ENCODE measurements at places on chromosomes 12 and 14.

DNA sequence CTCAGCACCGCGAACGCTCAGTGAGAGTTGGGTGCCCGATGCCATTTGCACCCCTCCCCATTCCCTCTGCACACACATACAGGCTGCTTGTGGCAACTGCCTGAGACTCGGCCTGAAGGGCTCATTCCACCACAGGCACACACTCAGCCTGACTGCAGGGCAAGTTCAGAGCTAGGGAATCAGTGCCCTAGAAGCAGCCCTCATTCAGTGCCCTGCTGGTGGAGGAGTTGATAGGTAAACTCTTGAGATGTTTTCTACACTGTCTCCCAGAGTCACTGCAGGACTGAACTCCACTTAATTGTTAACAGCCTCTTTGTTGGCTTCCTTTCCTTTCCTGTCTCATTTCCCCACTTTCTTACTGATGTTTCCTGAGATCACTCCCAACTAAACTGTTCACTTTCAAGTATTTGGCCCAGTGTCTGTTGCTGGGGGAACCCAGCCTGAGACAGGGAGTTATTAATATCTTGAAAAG is 16.9 kb downstream of the PPP1R36 start:
- no peak for DNase-seq

DNA sequence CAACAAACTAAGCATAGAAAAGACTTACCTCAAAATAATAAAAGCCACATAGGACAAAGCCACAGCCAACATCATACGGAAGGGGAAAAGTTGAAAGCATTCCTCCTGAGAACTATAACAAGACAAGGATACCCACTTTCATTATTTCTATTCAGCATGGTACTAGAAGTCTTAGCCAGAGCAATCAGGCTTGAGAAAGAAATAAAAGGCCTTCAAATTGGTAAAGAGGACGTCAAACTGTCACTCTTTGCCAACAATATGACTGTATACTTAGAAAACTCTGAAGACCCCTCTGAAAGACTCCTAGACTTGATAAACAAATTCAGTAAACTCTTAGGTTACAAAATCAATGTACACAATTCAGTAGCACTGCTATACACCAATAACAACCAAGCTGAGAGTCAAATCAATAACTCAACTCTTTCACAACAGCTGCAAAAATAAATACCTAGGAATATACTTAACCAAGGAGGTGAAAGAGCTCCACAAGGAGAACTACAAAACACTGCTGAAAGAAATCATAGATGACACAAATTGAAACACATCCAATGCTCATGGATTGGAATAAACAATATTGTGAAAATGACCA is 11.6 kb upstream of the CLEC1A start:
- DNase-seq: no peak

DNA sequence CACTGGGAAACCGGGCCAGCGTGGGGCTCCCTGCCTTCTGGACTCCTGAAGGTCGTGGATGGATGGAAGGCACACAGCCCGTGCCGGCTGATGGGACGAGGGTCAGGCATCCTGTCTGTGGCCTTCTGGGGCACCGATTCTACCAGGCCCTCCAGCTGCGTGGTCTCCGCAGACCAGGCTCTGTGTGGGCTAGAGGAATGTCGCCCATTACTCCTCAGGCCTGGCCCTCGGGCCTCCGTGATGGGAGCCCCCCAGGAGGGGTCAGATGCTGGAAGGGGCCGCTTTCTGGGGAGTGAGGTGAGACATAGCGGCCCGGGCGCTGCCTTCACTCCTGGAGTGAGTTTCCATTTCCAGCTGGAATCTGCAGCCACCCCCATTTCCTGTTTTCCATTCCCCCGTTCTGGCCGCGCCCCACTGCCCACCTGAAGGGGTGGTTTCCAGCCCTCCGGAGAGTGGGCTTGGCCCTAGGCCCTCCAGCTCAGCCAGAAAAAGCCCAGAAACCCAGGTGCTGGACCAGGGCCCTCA is 26.9 kb downstream of the HIP1R start:
- no peak for DNase-seq

DNA sequence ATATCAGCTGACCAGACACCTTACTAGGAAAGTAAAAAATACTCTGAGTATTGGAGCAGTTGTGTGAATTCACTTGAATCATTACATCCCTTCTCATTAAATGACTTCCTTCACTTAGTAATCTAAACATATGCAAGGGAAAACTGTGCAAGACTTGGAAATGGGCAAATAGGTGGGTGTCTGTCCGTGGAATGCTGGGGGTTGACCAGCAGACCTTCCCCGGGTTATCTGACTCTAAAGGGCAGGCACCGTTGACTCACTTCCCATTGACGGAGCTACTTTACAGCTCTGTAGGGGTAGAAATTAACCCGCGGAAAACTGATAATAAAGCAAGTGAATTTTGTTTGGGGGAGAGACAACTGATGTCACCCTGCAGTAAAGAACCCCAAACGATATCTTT is 199.3 kb downstream of the TTC7B start:
- DNase-seq: no peak

DNA sequence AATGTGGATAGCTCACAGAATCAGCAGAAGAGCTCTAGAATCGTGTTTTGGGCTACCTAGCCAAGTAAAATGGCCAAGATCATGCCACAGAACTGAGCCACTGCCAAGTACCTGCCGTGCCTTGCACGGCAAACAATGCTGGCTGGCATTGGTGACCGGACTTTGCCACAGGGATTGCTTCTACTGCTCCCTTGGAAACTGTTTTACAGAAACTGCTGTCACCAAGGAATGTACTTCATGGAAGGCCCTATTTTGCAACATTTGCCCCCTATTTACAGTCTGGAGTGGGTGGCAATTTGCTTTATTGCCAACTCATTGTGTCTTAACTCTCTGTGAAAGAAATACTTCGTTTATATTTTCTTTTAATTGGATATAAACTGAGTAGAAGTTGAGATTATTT is 49.0 kb downstream of the BORCS5 start:
- no peak for DNase-seq

DNA sequence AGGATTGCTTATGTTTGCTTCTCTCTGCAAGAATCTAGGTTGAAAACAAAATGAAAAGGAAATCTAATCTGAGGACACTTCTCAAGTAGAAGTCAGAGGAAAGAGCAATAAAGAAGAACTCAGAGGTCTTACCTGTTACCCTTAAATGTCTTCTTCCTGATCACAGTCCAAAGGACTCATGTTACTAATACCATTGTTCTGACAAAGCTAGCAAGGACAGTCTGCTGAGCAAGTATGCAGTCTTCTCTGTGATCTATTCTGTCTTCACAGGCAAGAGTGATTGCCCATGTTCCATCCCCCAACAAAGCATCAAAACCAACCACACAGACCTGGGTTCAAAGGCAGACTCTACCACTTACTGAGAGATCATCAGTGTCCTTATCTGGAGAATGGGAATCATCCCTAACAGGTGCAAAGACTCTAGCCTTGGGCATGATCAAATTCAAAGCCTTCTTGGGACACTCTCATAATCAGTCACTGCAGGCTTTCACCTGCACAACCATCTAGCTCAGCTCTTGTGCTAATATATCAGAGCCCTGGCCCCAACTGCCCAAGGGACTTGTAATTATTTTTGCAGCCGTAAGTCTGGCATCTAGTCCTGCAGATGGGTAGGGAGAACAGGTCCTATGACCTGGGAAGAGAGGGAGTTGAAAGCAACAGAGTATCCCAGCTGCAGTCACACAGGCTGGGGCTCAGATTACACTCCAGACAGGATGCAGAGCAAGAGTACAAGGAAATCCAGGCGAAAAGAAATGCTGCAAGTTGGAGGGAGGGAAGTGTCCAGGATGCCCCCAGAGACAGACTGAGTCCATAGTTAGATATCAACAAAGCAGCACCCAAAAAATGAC is 97.9 kb upstream of the NUDT4 start:
- no peak for DNase-seq

DNA sequence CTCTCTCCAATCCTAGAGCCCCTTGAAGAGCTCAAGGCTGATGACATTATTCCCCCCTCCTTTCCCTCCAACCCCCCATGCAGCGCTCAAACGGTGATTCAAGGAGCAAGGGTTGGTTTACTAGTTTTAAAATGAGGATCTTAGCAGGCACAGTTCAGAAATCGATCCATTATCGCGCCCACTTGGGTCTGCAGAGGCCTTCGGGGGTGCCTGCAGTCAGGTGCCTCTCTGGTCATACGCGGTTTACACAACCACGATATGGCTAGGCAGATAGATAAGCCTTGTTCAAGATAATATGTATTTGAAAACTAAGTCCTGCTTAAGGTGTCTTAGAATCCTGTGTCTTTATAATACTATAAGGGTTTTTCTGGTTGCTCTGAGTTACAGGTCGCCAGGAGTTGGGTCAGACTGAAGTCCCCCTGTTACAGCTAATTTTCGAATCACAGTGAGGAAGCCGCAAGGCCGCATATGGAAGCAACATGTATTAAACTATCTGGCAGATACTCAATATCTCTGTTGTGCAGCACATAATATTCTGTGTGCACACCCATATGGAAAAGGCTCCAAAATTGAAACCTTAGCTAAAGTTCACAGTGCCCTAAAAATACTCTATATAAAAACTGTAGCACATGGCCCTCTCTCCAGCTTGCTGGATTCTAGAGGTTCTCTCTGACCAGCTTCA is 10.0 kb downstream of the BHLHE41 start:
- no peak for DNase-seq

DNA sequence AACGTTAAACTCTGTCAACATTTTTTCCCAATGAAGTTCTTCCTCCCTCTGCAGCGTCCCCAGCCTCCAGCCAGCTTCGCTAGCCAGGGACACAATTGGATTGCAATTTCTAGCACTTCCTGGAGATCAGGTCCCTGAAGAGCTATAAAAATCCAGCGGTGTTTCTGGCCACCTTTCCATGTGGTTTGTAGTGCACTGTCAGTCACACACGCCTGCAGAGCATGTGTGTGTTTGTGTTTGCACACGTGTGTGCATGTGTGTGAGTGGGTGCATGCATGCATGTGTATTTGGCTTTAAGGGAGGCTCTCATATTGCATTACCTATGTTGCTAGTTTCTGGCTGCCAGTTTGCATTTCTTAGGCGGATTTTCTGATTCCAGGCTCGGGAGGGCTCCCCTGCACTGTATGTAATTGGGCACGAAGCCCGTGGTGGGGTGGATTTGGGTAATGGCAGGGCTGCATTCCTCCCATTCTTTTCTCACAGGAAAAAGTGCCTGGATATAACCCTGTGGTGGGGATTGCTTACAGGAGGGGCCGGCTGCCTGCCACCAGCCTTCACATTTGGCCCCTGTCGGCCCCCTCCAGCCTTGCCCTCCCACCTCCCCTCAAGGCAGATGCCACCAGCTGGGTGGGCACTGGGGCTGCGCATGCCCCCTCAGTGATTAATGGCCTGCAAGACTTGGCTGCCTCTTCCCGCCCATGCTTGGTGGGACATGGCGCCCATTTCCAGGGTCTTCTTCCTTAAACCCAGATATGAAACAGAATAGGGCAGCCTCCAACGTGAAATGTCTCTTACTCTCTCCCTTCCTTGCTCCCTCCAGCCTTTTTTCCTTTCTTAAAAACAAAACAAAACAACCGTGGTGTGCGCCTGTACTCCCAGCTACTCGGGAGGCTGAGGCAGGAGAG is 74.0 kb downstream of the TSPAN9 start:
- DNase-seq: no peak

GRCh38 chr12:121839993-121840761 is 18.5 kb downstream of the HPD start:
- DNase-seq: no peak

DNA sequence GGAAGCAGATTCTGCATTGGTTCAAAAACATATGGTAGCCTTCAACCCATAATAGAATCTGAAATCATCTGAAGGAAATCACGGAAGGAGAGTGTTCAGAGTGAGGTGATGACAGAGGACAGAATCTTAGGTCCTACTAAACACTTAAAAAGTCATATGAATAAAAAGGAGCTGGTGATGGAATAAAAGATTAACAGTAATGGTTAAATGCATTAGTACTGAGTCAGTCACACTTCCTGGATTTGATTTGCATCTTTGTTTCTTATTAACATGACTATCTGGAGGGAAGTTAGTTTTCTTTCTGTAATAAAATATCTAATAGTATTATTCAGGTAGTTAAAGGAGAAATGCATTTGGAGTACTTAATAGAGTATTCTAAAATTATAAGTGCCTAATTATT is 296.3 kb upstream of the ATXN7L3B start:
- DNase-seq: no peak
